ENCODE measurements at places on chromosomes 5 and 9. TPM values are rescaled to one million over a fixed set of nuclear protein-coding genes. Genes with fewer than 3 reads are reported as not detected.

The LCN9 gene
- polyA plus RNA-seq, result not detected

DNA sequence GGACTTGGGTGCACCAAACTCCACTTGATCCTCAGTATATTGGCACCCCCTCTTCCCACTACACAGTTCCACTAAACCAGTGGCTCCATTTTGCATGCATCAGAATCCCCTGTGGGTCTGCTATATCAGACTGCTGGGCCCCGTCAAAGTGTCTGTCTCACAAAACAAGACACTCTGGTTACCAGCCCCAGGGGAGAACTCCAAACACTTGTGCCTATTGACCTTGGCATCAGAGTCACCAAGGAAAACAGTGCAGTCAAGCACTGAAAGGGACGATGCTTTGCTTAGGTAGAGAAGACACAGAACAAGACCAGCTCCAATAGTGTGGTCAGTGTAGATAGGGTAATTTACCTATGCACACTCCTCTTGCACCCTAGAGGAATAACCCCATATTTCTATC, 205.8 kb upstream of the RAI14 start:
- H3K4me1 ChIP-seq, result no peaks in the 10 kb centered on the region
- no peak overlapping the region for H3K4me3 ChIP-seq
- no peak overlapping the region for H3K27ac ChIP-seq

- no peak for DNase-seq
- H3K27me3 ChIP-seq, result no peaks in the 10 kb centered on the region
- no peak overlapping the region for H3K4me3 ChIP-seq
These were observed 28.8 kb downstream of the EPB41L4A start for GRCh38 chr5:112390327-112390726.

The AK1 gene
- polyA plus RNA-seq, result 103 TPM

DNA sequence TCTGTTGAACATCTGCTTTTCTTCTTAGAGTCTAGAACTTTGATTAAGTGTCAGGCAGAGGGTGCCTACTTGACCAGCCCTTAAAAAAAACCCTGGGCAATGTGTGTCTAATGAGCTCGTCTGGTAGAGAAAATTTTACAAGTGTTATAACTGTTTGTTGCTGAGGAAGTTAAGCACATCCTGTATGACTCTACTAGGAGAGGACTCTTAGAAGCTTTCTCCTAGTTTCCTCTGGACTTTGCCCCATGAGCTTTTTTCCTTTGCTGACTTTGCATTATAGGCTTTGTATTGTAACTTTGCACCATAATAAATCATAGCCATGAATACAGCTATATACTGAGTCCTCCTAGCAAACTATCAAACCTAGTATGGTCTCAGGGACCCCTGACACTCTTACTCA, 39.4 kb downstream of the GNG10 start:
- H3K4me1 ChIP-seq, result no peaks in the 10 kb centered on the region
- no peaks in the 10 kb centered on the region for H3K27me3 ChIP-seq
- no peak overlapping the region for H3K27ac ChIP-seq
- no peaks in the 10 kb centered on the region for H3K36me3 ChIP-seq
- DNase-seq, result no peak

The CSF1R gene
- 0.25 TPM for polyA plus RNA-seq

The ALDH1A1 gene
- 0.03 TPM for polyA plus RNA-seq

- no peaks in the 10 kb centered on the region for H3K27me3 ChIP-seq
- no peaks in the 10 kb centered on the region for H3K36me3 ChIP-seq
- H3K27ac ChIP-seq, result no peak overlapping the region
- H3K4me3 ChIP-seq, result no peak overlapping the region
- DNase-seq, result peak; percentile 52
- H3K4me1 ChIP-seq, result no peaks in the 10 kb centered on the region
These were observed 91.7 kb upstream of the SHB start for GRCh38 chr9:38160613-38161215.

The TOMM5 gene
- polyA plus RNA-seq, result 215 TPM

GRCh38 chr5:73388306-73388684, 60.3 kb downstream of the FOXD1 start:
- no peaks in the 10 kb centered on the region for H3K27me3 ChIP-seq
- no peak for DNase-seq
- peaks cover 21% of the 10 kb centered on the region for H3K4me1 ChIP-seq
- H3K27ac ChIP-seq, result peak overlapping the region; percentile 71

GRCh38 chr9:82789155-82789824, 273.7 kb downstream of the RASEF start:
- H3K27ac ChIP-seq, result no peak overlapping the region
- no peak overlapping the region for H3K4me3 ChIP-seq
- no peak for DNase-seq

DNA sequence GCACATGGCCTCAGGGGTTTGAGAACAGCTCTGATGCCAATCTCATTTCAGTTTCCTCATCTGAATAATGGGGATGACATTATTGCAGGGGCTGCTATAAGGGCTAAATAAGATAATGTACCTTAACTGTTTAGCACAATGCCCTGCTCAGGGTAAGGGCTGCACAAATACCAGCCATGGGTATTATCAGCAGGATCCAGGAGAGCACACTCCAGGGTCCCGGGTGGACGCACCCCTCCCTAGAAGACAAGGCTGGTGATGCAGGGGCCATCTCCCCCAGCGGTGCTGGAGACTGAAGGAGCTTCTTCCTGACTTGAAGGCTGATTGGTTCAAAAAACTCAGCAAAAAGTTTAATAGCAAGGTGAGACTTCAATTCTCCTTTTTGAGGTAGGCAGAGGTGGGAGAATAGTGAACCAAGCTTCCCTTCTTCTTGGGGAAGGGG, 2.7 kb upstream of the CXXC5 start:
- DNase-seq, result no peak
- no peak overlapping the region for H3K4me3 ChIP-seq
- no peaks in the 10 kb centered on the region for H3K27me3 ChIP-seq
- H3K4me1 ChIP-seq, result peaks cover 2% of the 10 kb centered on the region

GRCh38 chr5:80967500-80968181, 7.5 kb downstream of the RASGRF2 start:
- DNase-seq, result no peak
- peaks cover 18% of the 10 kb centered on the region for H3K4me1 ChIP-seq
- H3K27me3 ChIP-seq, result no peaks in the 10 kb centered on the region
- H3K4me3 ChIP-seq, result no peak overlapping the region
- peak overlapping the region; percentile 48 for H3K27ac ChIP-seq
